ENCODE measurements at places on chromosomes 16 and 17.

DNA sequence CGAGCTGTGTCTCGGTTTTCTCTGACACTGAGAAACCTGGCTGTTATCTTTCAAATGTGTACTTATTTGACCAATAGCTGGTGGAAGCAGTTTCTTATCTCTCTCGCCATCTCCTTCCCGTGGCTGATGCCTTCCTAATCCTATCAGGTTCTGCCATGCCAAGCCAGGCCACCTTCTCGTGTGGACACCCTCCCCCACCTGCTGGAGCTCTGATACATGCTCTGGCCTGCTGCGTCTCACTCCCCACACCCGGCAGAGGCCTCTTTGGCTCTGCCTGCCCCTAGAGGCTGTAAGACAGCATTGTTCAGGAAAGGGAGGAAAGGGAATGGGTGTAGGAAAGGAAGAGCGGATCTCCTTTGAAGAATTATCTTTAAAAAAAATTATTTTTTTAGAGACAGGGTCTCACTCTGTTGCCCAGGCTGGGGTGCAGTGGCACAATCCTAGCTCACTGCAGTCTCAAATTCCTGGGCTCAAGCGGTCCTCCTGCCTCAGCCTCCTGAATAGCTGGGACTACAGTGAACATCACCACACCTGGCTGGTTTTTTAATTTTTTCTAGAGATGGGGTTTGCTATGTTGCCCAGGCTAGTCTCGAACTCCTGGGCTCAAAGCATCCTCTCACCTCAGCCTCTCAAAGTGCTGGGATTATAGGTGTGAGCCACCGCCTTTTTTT, 7.5 kb upstream of the ARMC5 start:
- peak; percentile 18 for DNase-seq

GRCh38 chr17:83131401-83132011, 52.1 kb downstream of the METRNL start:
- no peak for DNase-seq

DNA sequence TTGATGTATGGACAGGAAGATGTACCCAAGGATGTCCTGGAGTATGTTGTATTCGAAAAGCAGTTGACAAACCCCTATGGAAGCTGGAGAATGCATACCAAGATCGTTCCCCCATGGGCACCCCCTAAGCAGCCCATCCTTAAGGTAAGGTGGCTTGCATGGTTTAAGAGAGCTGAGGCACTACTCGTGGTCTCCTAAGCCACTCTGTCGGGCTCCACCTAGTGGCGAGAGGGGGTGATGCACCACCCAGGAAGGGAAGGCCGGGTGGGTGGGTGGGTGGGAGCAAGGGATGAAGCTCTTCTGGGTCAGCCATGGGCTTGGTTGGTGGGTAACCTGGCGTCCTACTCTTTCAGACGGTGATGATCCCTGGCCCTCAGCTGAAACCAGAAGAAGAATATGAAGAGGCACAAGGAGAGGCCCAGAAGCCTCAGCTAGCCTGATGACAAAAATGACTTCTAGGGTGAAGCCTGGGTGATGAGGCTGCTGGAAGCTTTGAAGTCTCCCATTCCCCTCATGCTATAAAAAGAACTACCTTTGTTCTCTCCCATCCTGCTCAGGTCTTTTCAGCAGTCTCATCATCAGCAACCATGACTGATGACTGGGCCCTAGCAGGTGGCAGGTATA, 21.5 kb downstream of the GPR179 start:
- no peak for DNase-seq

GRCh38 chr16:29809850-29810698, 1.9 kb upstream of the PRRT2 start:
- DNase-seq = no peak

DNA sequence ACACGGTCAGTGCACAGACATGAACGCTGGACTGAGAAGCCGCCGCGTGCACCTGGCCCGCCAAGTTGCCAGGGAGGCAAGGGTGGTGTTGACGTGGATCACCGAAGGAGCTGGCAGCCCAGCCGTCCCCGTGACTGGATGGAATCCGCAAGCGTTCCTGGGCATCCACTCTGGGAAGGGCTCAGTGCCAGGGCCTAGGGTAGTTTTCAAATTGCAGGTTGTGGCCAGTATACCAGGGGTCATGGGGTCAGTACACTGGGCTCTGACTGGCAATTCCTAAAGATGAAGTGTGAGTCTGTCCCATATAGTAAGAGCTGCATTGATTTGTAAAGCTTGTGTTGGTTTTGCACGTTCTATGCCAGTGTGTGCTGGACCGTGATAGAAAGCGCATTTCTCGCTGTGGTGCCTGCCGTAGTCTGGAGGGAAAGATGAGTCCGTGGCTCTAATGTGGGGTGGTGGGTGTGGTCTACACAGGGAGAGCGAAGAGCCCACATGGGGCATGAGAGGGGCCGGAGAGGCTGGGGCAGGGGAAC, 21.1 kb upstream of the METRNL start:
- no peak for DNase-seq

GRCh38 chr16:48524348-48525200, 85.4 kb downstream of the N4BP1 start:
- no peak for DNase-seq

- no peak for DNase-seq
These were observed 4.7 kb upstream of the GFAP start for GRCh38 chr17:44919885-44920564.

DNA sequence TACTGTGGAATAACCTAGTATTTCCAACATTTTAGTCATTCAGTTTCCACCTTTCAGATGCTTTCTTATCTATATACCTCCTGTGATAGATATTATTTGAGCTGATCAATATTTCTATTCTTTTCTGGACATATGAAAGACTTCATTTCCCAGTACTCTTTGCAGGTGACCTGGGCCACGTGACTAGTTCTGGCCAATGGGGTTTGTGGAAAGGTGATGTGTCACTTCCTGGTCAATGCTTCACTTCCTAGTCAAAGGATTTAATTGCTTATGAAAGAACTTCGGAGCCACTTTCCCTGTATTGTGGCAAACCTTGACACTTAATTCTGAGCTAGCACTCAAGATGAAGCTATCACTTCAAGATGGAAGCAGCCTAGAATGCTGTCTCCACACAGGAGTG, 248.9 kb upstream of the FOXF1 start:
- DNase-seq = no peak

- peak; percentile 3 for DNase-seq
These were observed 13.0 kb downstream of the ENGASE start for GRCh38 chr17:79087428-79088143.
